Activated naive CD4-positive, alpha-beta T cell treated with anti-CD3 and anti-CD28 coated beads for 36 hours (primary cell): ENCODE measurements at places on chromosomes 16 and 17.

GRCh38 chr16:54503011-54503855 lies 216.6 kb upstream of the IRX3 start:
- DNase-seq, result no peak

DNA sequence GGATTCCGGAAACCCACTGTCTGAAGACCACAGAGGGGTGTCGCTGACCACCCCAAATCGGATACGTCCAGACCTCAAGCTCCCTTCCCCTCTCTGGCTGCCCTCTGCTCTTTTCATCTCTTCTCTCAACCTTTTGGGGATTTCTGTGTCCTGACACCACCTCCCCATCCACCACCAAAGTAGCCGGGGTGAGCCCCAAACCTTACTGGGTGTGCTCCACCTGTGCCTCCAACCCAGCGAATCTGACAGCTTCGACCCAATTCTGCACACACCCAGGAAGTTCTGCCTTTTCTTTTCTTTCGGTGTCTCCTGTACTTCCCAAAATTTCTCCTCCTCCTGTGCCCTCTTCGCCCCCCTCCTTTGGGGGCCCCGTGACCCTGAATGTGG lies 534 bp downstream of the KCTD11 start:
- no peak for DNase-seq

DNA sequence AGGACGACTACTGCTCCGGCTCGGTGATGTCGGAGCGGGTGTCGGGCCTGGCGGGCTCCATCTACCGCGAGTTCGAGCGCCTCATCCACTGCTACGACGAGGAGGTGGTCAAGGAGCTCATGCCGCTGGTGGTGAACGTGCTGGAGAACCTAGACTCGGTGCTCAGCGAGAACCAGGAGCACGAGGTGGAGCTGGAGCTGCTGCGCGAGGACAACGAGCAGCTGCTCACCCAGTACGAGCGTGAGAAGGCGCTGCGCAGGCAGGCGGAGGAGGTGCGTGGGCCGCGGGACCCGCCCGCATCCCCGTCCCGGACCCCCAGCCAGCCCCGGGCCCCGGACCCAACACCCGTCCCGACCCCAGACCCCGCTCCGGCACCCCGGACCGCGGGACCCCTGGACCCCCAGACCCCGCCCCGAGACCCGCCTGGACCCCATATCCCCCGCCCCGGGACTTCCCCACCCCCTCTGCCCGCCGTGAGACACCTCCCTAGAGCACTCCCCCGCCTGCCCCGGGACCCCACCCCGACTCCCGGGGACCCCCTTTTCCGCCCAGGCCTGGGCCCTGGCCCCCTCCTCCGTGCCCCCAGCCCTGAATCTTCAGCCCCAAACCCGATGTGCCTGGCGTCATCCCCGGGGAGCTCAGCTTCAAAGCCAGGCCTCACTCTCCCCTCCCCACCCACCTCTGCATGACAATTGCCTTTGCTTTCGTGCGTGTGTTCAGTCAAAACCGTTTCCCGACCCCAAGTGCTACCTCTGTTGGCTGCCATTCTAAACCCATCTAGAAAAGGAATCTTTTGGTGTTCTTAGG lies 594 bp downstream of the MAPK8IP3 start:
- DNase-seq, result peak; percentile 65

DNA sequence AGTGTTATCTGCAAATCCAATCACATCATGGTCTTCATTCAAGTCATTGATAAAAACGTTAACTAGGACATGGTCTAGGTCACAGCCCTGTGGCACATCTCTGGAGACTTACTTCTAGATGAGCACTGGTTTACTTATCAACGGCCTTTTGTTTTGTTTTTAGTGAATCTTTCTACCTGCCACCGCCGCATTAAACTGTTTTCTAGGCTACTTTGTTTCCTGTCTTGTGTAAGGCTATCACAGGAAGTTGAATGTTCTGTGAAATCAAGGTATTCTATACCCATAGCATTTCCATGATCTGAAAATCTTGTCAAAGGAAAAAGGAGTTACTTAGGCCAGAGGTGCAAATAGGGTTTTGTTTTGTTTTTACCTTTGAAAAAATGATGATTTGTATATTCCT lies 26.9 kb downstream of the SOCS3 start:
- DNase-seq, result no peak

- DNase-seq, result no peak
These were observed 113.6 kb downstream of the SMG6 start for GRCh38 chr17:2190014-2190413.

DNA sequence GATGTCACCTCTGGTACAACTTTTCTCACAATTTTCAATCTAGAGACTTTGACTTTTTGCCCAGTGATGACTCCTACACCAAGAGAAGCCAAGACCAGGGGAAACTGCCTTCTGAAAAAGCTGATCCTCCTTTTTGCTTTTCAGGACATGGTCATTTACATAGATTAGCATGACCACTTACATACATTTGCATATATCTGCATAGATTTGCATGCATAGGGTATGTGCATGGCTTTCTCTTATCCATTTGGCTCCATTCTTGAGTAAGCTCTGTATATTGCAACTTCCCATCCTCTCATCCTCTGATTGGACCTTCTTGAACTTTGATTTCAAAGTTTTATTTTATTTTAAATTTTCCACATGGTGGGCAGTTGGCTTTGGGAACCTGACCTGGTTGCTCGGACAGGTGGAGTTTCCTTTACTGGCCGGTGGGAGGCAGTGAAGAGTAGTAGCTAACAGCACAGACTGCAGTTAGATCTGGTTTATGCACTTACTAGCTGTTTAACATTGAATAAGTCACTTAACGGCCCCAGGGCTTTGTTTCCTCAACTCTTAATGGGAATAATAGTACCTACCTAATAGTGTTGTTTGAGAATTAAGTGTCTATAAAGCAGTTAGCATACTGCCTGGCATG lies 92.9 kb downstream of the GPR139 start:
- peak; percentile 14 for DNase-seq

GRCh38 chr17:40063901-40064531 lies 1.3 kb downstream of the THRA start:
- DNase-seq, result peak; percentile 38

- DNase-seq, result no peak
These were observed 631 bp downstream of the EVI2A start for GRCh38 chr17:31320791-31321190.

DNA sequence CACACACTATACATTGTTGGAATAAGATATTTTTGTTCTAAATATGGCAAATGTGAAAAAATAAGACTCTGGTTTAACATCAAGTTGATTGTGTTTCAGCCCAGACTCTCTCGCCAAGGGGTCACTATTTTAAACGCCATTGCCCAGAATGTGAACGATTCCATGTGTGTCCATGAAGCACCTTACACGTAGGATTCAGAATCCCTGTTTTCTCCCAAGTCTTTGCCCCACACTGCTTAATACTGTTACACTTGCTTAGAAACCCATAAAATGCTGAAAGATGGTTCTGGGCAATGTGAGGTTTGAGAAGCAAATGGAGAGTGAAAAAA lies 7.7 kb downstream of the HS3ST3B1 start:
- DNase-seq, result no peak

GRCh38 chr17:56047331-56047730 lies 105.9 kb upstream of the ANKFN1 start:
- no peak for DNase-seq

DNA sequence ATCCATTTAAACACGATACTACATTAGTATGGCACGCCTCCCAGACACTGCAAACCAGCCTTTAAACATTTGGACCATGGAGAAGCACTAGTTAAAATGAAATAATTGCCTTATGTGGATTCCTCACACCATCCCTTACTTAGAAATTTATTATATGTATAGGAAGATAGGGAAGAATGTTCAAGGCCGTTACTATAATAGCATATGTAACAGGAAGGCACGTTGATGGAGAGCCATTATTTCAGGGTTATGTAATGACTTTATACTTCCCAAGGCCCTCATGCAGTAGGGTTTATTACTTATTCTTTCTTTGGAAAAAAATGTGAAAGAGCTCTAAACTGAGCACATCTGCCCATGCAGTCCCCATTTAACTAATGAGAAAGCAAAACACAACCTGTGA lies 96.6 kb upstream of the CACNG5 start:
- no peak for DNase-seq

DNA sequence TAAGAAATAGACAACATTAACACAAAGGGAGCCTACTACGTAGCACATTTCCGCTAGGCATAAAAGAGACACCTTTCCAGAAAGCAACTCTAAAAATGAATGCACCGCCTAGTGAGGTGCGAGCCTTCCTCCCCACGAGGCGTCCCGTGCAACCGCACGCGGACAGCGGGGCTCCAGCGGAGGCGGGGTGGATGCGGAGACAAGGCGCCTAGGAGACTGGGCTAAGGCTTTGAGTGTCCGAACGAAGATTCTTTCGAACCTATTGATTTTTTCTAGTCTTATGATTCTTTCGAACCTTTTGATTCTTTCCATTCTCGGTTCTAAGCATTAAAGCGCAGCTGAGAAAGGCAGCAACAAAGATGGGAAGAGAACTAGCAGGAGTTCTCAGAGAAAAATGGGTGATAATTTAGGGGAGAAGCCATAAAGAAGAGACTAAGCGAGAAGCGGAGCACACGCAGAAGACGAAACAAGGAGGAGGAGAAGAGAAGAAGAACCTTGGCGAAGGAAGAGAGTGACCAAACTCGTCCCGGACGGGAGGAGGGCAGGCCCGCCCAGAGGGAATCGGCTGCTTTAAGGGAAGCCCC lies 394 bp upstream of the CPD start:
- DNase-seq, result peak; percentile 76

DNA sequence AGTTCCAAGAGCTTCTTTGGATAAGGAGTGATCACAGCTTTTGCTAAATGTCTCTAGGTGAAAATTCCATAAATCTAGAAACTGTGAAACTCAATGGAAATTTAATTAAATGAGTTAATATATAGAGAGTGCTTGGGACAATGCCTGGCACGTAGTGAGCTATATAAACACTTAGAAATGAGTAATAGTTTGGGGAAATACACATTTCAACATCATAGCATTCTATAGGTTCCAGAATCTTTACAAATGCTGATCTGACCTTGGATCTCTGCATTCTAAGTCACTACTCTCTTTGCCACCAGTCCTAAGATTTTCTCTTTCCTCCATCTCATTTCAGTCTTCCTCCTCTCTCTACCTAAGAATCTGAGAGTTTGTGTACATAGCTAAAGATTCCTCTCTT lies 175.6 kb downstream of the SOX9 start:
- no peak for DNase-seq

GRCh38 chr17:67558740-67559380 lies 158.9 kb upstream of the NOL11 start:
- DNase-seq, result no peak

DNA sequence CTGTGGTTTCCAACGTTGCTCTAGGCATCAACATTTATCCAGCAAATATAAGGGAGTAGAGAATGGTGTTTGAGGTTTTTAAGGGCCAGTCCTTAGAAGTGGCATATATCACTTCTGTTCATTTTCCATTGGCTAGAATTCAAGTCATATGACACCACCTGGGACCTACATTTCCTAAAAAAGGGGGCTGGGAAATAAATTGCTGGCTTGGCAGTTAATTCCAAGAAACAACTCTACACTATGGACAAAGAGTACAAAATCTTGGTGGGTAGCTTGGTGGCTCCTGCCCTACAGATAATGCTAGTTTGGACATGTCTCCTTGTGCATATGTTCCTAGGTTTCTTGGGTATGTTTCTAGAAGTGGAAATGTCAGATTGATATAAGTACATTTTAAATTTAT lies 7.6 kb downstream of the PPM1E start:
- DNase-seq, result no peak

DNA sequence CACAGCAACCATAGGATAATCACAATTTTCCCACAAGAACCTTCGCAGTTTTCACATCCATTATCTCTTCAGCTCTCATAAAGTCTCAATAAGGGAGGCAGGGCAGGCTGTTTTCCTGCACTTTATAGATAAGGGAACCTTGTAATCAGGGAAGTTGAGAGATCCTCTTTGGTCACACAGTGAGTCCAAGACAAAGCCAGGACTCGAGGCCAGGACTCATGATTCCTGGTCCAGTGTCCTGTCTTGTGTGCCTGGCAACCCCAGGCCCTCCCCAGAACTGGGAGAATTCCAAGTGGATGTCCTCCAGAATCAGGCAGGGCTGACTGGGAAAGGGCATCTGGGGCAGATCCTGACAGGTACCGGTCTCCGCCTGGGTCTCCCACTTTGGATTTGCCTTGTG lies 23.1 kb upstream of the PHF12 start:
- DNase-seq, result no peak

- no peak for DNase-seq
These were observed 172.5 kb downstream of the GRIN2A start for GRCh38 chr16:10009684-10010083.

- DNase-seq, result no peak
These were observed 22.3 kb downstream of the TSPOAP1 start for GRCh38 chr17:58306131-58306951.

DNA sequence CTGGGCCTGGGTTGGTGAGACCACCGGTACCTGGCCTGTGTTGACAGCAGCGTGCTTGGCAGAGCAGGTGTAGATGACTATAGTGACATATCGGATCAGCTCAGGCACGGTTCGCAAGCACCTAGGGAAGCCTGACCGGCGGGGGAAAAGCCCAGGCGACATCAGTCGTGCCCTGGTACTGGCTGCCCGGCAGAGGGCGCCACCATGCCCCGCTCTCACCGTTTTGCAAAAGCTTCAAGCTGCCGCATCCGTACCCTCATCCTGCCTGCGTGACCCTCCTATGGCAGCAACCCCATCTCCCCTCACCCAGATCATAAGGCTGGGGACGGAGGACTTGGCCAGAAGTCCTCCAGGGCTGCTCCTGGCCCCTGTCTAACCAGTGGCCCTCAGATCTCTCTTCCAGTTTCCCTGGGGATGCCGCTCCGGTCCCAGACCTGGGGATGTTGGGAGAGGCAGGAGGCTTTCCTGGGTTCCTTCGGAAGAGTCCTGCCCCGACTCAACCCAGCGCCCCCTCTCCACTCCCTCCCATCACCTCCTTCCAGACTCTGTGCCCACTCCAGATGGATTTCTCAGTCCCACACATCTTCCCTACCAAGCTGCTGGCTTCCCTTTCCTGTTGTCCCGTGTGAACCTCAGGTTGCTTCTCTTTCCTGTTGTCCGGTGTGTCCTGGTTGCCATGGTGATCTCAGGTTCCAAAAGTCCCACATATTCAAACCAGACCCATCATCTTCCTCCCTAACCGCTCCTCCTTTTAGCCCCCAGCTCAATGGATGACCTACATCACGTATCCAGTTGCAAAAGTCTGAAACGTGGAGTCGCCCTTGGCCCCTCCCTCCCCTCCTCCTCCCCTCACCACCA lies 13.7 kb downstream of the ALOX12B start:
- DNase-seq, result peak; percentile 93

DNA sequence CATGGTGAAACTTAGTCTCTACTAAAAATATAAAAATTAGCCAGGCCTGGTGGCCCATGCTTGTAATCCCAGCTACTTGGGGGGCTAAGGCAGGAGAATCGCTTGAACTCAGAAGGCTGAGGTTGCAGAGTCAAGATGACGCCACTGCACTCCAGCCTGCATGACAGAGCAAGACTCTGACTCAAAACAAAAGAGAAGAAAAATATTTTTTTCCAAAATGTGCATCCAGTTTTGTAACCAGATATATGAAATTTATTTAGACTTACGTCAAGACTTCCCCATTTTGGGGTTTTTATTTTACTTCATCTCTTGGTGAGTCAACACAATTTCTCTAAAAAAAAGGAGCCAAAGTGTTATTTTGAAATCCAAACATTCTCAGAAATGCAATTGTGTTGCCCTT lies 5.5 kb upstream of the TM4SF5 start:
- no peak for DNase-seq

GRCh38 chr17:1398931-1399678 lies 917 bp downstream of the YWHAE start:
- peak; percentile 38 for DNase-seq
